ENCODE measurements at places on chromosomes 6 and 20.
A peak's percentile ranks its signal among the peaks of the same experiment; 100 is the strongest.

GRCh38 chr6:167997642-167998041 is at the start of gene KIF25:
TSS of gene KIF25 (plus strand) at chr6:167997671. CDS start at chr6:168029586, 31,915 bp downstream.
- H3K4me1 ChIP-seq, result no peaks in the 10 kb centered on the region
- no peaks in the 10 kb centered on the region for H3K27me3 ChIP-seq
- H3K4me3 ChIP-seq, result no peak within 1 kb of the TSS

GRCh38 chr20:32395066-32395465 is 36.9 kb downstream of the ASXL1 start:
- H3K4me1 ChIP-seq, result no peaks in the 10 kb centered on the region
- no peak for DNase-seq
- no peak overlapping the region for H3K4me3 ChIP-seq
- no peak overlapping the region for H3K27ac ChIP-seq
- no peaks in the 10 kb centered on the region for H3K27me3 ChIP-seq
- H3K36me3 ChIP-seq, result no peaks in the 10 kb centered on the region

DNA sequence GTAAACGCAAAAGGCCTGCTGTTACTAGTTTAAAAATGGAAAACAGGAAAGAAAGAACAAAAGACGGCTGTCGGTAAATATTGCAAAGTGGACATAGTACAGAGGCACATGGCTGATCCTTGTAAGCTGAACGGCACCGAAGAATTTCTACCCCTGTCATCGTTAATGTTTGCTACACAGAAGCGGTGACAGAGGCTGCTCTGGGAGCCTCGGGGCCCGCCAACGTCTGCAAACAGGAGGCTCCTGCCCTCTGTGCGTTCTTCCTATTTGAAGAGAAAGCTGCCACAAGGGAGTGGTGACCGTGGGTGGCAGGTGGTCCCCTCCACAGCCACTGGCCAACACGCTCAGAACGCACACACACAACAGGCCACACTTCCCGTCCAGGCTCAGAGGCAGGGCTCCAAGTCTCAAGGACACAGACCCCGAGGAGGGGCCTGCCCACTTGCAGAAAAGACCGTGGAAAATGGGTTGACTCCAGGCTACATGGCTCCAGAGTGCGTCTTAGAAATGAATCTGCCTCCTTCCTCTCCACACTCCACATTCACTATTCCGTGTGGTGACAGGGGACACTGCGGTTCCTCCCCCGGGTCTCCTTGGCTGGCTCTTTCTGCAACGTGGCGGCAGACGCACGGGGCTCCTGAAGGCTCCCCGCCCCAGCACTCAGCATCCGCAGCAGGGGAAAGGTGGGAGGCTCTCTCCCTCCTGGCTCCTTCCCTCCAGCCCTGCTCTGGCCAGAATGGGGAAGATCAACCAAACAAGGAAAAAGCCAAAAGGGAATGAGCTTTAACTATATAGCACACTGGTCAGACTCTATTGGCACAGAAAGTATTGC is 64.5 kb downstream of the GMPR start:
- H3K4me1 ChIP-seq, result no peaks in the 10 kb centered on the region
- no peaks in the 10 kb centered on the region for H3K27me3 ChIP-seq
- H3K27ac ChIP-seq, result no peak overlapping the region
- no peak for DNase-seq

DNA sequence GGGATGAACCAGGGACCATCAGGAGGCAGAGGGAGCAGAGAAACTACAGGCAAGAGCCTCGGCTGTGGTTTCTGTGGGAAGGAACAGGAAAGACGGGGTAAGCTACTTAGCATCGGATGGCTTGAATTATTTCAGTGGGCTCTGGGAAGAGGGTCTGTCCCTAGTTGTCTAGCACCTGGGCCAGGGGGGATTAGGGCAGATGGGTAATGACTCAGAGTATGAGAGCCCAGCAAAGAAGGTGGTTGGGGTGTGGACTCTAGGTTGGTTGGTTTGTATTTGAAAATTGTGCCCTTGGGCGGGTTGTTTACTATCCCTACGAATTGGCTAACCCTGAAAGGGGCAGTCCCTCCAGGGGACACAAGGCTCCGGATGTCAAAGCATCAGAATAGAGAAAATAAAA is 148.5 kb upstream of the TAB2 start:
- H3K27ac ChIP-seq, result no peak overlapping the region
- H3K4me3 ChIP-seq, result no peak overlapping the region
- H3K36me3 ChIP-seq, result no peaks in the 10 kb centered on the region
- DNase-seq, result no peak

GRCh38 chr20:52948491-52948890 is 23.7 kb upstream of the TSHZ2 start:
- H3K36me3 ChIP-seq, result no peaks in the 10 kb centered on the region
- no peak overlapping the region for H3K27ac ChIP-seq
- H3K27me3 ChIP-seq, result no peaks in the 10 kb centered on the region
- no peaks in the 10 kb centered on the region for H3K4me1 ChIP-seq

DNA sequence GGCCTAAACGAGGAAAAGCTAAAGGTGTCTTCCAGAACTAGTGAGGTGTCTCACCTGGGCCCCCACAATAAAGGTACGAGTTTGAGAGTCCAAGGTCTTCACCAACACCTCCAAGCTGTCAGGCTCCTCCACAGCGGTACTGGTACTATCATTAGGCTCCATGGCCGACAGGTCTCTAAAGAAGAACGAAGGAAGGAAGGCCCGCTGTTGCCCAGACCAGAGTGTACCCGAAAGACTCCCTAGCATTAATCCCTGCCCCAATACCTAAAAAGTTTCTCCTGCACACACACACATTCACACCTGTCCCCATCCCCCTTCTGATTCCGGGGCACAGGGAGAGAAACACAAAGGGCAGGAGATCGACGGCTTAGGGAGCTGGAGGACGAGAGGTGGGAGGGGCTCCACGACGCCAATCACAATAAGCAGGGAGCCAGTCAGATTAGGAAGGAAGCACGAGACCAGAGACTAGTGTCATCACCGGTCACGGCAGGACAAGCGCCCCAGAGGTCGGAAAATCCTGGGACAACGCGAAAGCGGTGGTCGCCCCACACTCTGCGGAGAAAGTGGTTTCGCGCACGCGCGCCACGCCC is 764 bp downstream of the BAG6 start:
- no peaks in the 10 kb centered on the region for H3K27me3 ChIP-seq
- H3K4me1 ChIP-seq, result peaks cover 7% of the 10 kb centered on the region
- H3K4me3 ChIP-seq, result peak overlapping the region; percentile 85
- DNase-seq, result no peak

GRCh38 chr6:30204116-30204515 is 9.1 kb downstream of the TRIM26 start:
- no peaks in the 10 kb centered on the region for H3K27me3 ChIP-seq
- DNase-seq, result no peak
- no peaks in the 10 kb centered on the region for H3K36me3 ChIP-seq
- peaks cover 22% of the 10 kb centered on the region for H3K4me1 ChIP-seq
- no peak overlapping the region for H3K27ac ChIP-seq

Measured in breast epithelium (tissue), 4 donors.